Heart right ventricle (tissue), 16 donors: ENCODE measurements at places on chromosomes 16 and 17. TPM values are rescaled to one million over a fixed set of nuclear protein-coding genes. Genes with fewer than 3 reads are reported as not detected.

GRCh38 chr16:89357055-89357816 is 133.1 kb downstream of the ANKRD11 start:
- DNase-seq, result peak; percentile 68

The TPSD1 gene
- polyA plus RNA-seq, result 0.51 TPM

GRCh38 chr16:54219709-54220108 is 66.9 kb downstream of the IRX3 start:
- DNase-seq, result no peak

The CLEC10A gene
- polyA plus RNA-seq, result 2.5 TPM

DNA sequence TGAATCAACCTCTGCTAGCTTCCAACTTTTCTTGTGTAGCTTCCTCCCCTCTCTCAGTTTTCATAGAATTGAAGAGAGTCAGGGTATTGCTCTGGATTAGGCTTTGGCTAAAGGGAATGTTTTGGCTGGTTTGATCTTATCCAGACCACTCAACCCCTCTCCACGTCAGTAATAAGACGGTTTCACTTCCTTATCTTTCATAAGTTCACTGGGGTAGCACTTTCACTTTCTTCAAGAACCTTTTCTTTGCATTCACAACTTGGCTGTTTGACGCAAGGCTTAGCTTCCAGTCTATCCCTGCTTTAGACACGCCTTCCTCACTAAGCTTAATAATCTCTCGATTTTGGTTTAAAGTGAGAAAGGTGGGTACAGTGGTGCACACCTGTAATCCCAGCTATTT is 29.7 kb upstream of the OR1A2 start:
- DNase-seq, result no peak

The KIF19 gene
- polyA plus RNA-seq, result 0.41 TPM

GRCh38 chr17:6052926-6053325 is 17.3 kb upstream of the WSCD1 start:
- no peak for DNase-seq

The IKZF3 gene
- polyA plus RNA-seq, result 0.22 TPM

GRCh38 chr17:32596628-32597027 is 109.8 kb downstream of the CDK5R1 start:
- DNase-seq, result no peak

GRCh38 chr17:78125138-78125913 is 3.2 kb downstream of the TMC6 start:
- no peak for DNase-seq

The KRT28 gene
- polyA plus RNA-seq, result not detected

The ZNF594 gene
- polyA plus RNA-seq, result 1.4 TPM

DNA sequence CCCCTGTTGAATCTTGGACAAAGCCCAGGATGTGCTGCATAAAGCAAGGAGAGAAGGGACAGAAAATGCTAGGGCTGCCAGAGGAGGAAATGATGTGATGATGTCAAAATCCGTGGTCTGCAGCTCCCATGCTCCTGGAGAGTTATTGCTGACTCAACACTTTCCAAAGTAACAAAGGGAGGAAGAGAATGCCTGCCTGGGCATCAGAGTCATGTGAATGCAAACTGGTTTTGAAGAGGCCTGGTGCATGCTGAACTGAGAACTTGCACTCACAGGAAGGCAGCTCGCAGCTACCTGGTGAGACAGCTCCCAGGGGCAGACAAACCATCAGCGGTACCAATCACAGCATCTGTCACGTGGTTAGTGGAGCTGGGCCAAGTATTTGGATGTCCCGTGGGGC is 2.8 kb downstream of the MARVELD3 start:
- DNase-seq, result no peak

DNA sequence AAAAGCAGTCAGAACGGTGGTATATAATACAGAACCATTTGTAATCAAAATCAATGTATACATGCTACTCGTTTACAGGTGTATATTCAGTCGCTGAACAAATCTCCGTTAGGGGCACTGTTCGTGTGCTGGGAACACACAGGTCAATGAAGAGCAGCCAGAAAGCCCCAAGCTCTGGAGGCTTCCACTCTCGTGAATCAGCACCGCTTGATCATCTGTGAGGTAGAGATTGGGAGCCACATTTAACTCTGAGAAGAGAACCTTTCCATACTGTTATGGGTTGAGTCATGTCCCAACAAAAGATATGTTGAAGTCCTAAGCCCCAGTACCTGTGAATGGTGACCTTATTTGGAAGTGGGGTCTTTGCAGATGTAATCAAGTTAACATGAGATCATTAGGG is 5.4 kb upstream of the CYTH1 start:
- DNase-seq, result no peak

DNA sequence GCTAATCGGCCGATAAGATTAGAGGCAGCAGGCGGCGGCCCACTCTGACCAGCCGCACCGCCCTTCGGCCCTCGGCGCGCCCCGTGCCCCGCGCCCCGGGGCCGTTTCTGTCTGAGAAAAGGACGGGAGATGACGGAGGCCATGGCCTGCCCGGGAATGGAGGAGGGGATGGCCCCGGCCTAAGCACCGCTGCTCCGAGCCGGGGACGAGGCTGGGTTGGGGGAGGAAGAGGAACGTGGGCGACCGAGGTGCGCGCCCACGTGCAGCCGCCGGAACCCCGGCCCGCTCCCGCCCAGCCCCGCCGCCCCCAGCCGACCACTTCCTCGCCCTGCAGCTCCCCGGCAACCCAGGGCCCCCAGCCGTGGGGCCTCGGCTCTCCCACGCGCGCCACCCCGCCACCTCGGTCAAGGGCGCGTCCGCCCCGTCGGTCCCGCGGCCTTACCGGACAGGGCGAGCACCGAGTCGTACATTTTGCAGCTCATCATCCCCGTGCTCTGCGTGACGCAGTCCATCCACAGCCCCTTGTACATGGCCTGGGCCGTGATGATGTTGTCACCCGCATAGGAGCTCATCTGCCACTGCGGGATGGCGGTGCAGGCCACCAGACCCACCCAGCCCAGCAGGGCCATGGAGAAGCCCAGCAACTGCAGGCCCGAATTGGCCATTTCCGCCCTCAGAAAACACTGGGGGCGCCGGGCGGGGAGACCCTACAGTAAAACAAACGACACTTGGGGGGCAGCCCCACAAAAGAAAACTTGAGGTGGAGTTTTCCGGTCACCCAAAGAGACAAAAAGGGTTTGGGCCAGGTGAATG is 693 bp downstream of the CLDN7 start:
- DNase-seq, result no peak

The NME4 gene
- polyA plus RNA-seq, result 48.1 TPM

GRCh38 chr17:75542229-75542628 is 16.7 kb downstream of the LLGL2 start:
- DNase-seq, result no peak

DNA sequence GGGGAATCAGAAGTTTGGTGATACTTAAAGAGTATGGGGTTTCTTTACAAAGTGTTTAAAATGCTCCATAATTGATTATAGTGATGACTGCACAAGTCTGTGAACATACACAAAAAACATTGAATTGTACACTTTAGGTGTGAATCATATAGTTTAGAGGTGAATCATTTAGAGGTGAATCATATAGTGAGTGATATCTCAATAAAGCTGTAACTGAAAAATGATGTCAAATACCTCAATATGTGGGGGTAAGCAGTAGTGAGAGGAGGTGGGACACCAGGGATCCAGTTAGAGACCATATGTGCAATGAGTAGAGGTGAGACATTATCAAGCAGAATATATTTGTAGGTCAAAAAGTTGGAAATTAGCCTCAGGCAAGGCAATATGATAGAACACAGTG is 264.5 kb downstream of the PMP22 start:
- DNase-seq, result no peak

DNA sequence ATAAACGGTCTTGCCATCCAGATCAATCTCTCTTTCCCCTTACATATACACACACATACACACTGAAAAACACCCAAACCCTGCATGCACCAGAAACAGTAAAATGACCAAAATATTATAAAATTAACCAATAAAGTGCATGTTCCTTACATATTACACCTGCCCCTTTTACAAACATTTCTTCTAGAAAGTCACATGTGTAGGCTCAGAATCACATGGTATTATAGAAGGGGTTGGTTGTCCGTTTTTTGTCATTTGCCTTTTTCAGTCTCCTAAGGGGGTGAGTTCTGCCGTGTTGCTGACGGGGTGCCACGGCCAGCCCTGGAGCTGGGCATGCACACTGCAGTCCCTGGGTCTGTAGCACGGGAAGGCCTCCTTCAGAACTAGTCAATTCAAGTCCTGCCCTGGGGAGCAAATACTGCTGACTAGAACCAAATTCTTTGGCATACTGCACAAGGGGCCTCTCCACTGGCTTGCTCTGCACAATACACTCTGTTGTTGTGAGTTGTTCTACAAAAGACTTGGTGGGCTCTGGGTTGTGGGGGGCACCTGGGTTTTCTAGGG is 8.0 kb upstream of the CORO6 start:
- no peak for DNase-seq

DNA sequence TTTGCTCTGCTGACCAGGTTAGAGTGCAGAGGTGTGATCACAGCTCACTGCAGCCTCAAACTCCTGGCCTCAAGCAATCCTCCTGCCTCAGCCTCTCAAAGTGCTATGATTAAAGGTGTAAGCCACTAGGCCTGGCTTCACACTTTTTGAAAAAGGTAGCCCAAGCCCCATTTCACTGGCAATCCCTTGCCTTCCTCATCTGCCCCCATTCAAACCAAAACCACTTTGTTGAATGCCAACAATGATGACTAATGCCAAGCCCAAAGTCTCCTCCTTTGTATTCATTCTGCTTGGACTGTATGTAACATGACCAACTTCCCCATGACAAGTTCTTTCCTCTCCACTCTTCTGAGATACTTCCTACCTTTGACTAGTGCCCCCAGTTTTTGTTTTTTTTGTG is 33.1 kb downstream of the N4BP1 start:
- no peak for DNase-seq

DNA sequence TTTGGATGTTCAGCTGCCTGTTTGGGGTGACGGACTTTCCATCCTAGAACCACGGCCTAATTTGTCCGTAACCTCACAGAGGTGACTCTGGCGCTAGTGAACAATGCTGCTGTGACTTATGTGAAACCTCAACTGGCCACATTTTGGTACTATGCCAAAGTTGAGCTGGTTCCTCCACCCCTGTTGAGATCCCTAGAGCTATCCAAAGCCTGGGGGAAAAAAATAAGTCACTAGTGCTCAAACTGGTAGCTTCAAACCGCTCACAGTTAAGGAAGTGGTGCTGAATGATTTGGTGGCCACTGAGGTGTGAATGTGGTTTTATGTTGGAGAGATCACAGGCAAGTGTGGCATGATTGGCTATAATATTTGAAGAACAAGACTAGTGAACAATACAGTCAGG is 11.3 kb upstream of the TUBG2 start:
- DNase-seq, result no peak

DNA sequence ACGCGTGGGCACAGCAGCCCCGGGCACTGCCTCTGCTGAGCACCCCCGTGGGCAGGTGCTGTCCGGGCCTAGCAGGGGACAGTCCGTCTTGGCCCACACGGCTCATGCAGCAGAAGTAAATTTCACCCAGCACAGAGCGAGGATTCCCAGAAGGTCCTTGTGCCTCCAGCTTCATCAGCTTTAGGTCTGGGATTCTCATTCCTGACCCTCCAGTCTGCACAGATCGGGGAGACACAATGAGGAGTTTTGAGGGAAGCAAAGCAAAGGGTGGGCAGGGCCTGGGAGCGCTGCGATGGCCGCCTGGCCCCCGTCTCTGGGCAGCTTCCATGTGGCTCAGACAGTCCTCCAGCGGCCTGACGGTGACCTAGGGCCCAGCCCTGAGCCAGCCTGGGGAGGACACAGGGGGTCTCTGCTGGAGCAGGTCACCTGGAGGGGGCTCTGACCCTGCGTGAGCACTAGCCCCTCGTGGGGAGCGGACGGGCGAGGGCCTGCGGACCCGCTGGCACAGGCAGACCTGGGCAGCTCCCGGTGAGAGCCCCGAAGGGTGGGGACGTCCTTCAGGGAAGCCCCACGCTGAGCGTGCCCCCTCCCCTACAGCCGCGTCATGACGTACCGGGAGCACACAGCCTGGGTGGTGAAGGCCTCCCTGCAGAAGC is 30.7 kb upstream of the CHMP6 start:
- DNase-seq, result no peak

GRCh38 chr16:28096983-28097899 is 33.7 kb upstream of the GSG1L start:
- DNase-seq, result no peak

DNA sequence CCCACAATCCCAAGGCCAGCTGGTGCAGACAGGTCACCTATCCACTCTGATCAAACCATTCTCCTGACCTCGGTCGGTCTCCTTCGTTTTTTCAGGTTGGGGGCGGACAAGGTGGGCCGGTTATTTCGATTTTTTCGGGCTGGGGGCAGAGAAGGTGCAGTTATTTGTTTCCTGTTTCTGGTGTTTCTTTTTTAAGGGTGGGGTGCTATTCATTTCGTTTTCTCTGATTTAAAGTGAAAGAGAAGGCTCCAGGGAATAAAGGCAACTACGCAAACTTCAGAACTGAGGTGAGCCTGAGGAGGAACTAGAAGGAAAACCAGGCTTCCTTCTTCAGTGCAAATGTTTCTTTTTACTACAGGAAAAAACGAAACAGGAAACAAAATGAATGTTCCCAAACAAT is 64.8 kb downstream of the ANKRD11 start:
- DNase-seq, result no peak

GRCh38 chr16:86748652-86749051 is 170.3 kb downstream of the FOXL1 start:
- no peak for DNase-seq

The FOXN1 gene
- polyA plus RNA-seq, result not detected

The TUBD1 gene
- 10.4 TPM for polyA plus RNA-seq

- DNase-seq, result no peak
These were observed 44.9 kb downstream of the CDRT4 start for GRCh38 chr17:15422392-15422965.

DNA sequence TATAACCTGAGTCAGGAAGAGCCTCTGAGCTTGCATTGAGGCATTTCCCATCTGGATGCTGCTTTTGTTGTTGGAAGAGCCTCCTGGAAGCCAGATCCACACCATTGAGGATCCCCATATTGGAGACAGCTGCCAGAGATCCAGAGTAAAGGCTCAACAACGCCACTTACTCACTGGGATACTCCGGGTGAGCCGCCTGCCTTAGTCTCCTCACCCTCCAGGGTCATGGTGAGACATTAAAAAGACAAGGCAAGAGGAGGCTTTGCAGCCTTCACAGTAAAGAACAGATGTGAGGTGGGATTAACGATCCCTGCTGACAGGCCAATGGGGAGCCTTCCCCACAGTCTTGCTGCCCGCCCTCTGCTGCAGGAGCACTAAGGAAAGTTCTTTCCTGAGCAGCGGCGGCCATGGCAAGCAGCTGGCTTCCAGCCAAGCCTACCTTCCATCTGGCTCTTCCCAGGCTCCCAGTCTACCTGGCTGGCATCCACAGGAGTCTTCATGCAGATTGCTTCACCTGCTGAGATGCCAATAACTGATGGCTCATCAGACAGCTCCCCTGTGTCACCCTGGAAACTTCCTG is 198.5 kb downstream of the CYLD start:
- DNase-seq, result no peak

DNA sequence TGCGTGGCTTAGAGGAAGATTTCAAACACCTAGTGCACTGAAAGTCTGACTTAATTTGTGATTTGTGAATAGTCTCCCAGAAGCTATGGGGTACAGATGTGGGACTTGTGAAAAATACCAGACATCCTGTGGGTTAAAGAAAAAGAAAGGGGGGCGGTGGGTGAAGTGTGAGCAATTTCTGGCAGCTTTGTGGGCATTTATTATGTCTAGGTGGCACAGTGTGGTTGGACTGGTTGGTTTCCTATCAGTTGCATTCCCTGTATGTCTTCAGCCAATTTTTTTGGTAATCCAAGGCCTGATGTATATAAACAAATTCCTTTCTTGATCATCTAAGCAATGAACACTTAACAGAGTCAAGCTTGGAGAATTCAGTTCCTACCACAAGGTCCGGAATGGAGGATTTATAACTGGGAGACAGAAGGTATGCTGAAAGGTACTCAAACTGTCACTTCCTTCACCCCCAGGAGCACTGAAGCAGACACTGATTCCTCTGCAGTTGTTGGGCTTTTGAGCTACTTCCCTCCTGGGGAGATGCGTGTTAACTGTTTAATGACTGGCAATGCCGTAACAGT is 211.6 kb downstream of the WWOX start:
- no peak for DNase-seq
